ENCODE measurements at places on chromosomes 5 and 9.
A peak's percentile ranks its signal among the peaks of the same experiment; 100 is the strongest.

- no peak for DNase-seq
Observed at GRCh38 chr9:33166231-33167083, 679 bp downstream of the B4GALT1 start.

- no peak for DNase-seq
Observed at GRCh38 chr9:89795538-89796195, 190.9 kb downstream of the GADD45G start.

- no peak for DNase-seq
Observed at GRCh38 chr5:135027697-135028615, 6.1 kb downstream of the PITX1 start.

DNA sequence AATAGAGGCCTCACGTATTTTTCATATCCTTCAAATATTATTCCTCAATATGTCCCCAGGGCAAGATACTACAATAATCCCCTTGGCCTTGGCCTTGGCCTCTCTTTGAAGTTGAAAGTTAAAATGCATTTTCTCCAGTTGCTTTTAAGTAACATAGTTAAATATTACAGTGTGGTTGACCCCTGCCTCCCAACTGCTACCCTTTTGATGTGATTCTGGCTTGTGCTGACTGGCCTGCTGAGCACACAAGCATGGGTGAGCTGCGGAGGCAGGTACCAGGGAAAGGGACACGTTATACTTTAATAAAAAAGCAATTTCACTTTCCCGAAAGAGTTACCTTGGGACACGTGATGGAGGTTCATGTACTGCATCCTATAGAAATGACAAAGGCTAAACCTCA, 17.9 kb upstream of the TMEM252 start:
- no peak for DNase-seq

- DNase-seq: no peak
Observed at GRCh38 chr5:79982136-79982535, 8.9 kb downstream of the MTX3 start.

DNA sequence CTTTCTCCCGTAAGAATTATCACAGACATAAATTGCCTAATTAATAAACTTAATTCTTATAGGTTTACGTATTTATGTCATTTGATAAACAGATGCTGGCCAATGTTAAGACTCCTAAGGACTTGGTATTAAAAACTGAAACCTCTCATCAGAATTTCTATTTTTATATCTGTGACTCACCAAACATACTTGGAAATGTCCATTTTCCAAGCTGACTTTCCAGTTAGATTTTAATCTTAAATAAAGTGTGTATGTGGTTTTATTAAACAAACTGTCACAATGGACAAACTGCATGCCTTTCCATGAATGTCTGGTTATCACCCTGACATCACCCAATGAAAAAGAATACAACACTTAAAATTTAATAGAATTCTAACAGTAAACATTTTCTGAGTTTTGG, 12.6 kb upstream of the COL23A1 start:
- no peak for DNase-seq

DNA sequence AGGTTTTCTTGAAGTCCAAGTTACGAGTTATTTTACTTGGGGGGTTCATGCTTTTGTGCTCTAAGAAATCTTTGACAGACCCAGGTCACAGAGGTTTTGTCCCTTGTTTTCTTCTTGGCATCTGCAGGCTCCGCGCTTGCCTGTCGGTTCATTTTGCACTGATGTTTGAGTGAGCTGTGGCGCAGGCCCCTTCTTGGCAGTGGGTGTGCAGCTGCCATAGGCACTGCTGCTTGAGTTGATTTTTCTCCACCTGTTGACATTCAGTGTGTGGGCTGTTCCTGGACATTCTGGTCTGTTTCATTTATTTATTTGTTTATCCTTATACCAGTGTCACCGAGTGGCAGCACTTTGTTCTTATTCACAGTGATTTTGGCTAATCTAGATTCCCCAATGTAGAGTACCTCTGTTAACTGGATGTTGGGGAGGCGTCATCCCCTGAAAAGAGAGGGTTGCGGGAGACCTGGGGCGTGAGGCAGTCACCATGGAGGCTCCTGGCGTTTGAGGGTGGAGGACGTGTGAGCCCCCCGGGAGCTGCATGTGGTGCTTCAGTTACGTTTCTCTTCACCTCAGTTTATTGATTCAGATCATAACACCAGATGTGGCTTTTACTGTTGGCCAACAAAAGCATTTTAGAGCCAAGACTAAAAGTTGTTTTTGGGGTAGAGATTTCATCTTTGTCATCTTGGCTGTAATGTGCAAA, 121.4 kb upstream of the CACNA1B start:
- DNase-seq: no peak

DNA sequence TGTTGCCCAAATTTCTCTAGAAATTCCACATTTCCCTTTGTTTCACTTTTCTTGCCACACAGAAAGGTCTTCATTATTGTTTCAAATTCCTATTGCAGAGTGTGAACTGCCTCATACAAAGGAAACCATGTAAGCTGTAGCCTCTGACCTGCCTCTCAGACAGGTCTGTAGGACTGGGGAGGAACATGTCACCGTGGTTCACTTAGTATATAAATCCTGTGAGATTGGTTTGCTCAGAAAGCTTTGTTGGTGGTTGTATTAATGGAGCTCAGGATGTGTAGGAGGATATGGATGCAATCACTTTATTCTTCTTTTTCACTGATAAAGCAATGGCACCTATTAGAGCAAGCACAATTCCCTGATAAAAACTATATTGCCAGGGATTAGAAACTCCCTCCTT, 4.2 kb downstream of the SGCD start:
- no peak for DNase-seq

- no peak for DNase-seq
Observed at GRCh38 chr5:1021136-1021968, 12.8 kb downstream of the NKD2 start.

GRCh38 chr5:167269146-167269545, 1022.3 kb upstream of the WWC1 start:
- no peak for DNase-seq

DNA sequence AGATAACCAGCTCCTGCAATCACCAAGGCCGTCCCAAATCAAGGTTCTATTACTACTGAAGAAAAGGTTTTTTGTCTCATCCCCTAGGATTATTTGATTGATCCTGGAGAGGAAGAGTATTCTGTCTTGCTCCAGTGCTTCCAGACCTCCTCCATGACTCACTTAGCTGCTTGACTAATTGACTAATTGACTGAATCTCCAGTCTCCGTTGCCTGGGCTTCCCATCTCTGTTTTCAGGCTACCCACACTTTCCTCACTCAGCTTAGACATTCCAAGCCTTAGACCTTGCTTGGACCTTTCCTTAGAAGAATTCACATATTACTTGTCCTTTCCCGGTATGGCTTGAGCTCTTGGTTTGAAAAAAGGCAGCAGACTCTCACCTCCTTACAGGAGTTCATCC, 60.6 kb downstream of the FRMD3 start:
- DNase-seq: no peak

GRCh38 chr5:170746961-170747340, 36.6 kb upstream of the GABRP start:
- no peak for DNase-seq

GRCh38 chr5:35338157-35338453, 107.8 kb upstream of the PRLR start:
- no peak for DNase-seq

DNA sequence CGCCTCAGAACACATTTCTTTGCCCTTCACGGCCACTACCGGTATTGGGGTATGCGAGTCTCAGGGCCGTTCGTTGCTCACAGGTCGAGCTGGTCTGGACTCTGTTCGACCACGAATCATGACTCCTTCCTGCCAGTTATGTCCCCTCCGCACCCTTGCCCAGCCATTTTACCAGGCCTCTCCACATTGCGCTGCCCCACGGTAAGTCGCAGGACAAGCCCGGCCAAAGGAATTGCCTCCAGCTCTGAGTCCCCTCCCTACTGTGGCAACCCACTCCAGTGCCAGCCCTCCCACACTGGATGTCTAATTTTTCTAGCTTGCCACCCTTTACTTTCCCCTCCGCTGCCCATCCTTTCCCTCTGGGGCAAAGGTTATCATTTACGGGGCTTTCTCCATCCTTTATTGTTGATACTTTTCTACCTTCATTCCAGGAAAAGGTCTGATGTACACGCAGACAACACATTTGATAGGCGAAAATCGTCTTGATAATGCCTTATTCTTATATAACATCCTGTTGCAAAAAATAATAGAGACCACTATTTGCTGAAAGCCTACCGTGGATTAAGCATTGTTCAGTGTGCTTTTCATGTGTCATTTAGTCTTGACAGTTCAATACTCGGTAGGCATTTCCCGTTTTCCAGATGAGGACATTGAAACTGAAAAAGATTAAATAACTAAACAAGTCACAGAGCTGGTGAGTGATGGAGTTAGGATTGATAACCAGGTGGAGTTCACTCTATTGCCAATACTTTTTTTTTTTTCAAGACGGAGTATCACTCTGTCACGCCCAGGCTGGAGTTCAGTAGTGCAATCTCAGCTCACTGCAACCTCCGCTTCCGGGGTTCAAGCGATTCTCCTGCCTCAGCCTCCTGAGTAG, 958 bp upstream of the HSPA5 start:
- DNase-seq: peak; percentile 30

DNA sequence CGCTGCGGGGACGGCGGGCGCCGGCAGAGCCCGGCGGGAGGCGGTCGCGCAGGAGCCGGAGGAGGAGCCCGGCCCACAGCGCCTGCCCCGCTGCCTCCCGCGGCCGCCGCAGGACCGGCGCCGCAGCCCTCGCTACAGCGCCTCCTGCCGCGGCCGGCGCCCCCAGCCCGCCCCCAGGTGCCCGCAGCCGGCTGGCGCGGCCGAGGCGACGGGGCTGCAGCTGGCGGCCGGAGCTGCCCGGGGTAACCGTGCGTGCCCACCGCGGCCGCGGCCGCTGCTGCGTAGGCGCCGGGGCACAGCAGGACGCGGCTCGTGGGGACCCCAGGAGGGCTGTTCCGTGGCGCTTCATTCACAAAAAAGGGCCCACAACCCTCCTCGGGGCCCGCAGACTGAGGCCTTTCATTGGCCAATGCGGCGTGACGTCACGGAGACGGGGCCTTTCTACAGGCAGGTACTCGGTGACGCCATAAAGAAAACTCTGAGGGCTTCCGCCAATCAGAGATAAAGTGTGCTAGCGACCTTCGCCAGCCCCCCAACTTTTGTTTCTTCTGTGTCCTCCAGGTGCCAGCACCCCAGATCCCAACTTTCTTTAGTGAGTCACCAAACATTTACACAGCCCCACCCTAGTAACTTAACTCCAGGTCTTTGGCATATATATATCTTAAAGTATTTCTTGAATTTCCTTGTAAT, at the start of gene CDC14B:
Gene CDC14B, minus strand, starts transcription at position 353 of the 690 bp plus-strand sequence. CDS start 465 bp downstream, outside the sequence.
- peak; percentile 70 for DNase-seq

DNA sequence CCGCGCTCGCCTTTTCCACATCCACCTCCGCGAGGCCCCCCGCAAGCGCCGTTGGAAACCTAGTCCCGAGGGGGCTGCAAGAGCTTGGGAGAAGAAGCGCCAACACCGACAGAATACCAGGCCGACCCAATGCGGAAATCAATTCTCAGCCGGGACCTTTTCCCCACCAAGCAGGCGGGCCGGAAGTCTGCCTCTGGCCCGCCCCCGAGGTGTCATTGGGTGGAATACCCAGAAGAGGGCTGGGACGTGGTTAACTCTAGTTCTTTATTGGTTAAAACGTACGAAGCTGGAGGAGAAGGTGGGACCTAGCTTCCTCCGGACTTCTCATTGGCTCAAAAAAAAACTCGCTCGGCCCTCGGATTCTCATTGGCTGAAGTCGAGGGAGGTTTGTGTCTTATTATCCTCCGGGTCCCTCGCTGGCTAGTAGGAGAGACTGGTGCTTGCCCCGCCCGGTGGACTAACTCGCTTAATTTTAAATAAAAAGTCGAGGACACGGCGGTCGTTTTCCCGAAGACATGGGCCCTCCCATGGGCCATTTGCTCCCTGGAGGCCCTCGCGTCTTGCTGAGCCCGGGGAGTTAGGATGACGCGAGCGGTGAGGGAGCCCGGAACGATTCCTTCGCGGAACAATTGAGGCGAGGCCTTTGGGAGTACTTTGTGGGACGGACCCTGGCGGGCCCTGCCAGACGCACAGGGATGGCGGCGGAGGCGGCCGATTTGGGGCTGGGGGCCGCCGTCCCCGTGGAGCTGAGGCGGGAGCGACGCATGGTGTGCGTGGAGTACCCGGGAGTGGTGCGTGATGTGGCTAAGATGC, at the start of gene GTF3C5:
Gene GTF3C5, plus strand, starts transcription at position 681 of the 813 bp plus-strand sequence. Its CDS starts 15 bp downstream, at position 696.
- DNase-seq: peak; percentile 100

DNA sequence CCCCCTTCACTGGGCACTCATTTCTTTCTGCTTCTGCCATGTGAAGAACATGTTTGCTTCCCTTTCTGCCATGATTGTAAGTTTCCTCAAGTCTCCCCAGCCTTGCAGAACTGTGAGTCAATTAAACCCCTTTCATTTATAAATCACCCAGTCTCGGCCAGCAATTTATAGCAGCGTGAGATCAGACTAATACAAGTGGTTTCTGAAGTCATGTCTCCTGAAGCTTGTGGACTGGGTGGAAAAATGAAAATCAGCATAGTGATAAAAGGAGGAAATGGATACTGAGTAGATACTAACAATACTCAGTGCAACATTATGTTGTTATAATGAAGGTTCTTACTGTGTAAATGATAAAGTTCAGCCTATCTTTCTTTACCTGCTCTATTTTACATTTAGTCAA, 35.1 kb downstream of the NNT start:
- DNase-seq: no peak

GRCh38 chr5:143606043-143606752, 202.7 kb upstream of the NR3C1 start:
- no peak for DNase-seq

GRCh38 chr9:83188277-83188676, 125.3 kb upstream of the RASEF start:
- no peak for DNase-seq

DNA sequence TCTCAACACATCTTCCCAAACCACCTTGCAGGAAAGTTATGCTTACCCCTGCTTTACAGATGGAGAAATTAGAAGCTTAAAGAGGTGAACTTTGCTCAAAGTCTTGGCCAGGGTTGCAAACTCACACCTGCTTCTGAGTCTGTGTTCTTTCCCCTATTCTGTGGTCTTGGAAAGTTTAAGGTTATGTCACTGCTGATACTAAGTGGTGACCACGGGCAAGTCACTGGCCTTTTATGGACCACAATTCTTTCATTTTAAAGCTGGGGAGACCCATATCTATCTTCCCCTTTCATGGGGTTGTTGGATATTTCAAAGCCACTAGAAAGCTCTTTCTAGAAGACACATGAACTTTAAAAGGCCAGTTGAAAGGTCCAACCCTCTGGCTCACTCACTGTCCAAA, 95.4 kb upstream of the KLF4 start:
- DNase-seq: no peak

DNA sequence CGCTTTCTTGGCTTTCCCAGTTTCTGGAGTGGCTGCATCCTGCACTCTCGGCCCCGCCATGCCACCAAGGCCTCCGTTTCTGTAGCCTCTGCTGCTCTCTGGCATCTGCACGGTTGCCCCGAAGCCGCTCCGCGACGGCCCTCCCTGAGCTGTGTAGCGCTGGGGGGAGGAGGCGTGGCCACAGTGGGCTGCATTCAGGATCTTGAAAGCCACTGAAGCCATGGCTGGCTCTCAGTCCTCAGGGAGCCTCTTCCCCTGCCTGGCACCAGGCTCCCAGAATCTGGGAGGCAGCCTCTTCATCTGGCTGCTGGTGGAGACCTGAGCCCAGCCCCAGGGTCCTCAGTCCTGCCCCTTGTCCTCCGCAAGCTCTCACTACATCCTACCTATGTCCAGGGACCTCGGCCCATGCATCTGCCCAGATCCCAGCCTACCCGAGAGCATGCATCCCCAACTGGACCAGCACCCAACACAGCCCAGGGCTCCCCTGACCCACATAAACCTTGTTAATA, 25.1 kb downstream of the PAEP start:
- DNase-seq: no peak

- no peak for DNase-seq
Observed at GRCh38 chr9:37286530-37287175, 135.8 kb upstream of the GRHPR start.
